ENCODE measurements at places on chromosomes 4 and X.

DNA sequence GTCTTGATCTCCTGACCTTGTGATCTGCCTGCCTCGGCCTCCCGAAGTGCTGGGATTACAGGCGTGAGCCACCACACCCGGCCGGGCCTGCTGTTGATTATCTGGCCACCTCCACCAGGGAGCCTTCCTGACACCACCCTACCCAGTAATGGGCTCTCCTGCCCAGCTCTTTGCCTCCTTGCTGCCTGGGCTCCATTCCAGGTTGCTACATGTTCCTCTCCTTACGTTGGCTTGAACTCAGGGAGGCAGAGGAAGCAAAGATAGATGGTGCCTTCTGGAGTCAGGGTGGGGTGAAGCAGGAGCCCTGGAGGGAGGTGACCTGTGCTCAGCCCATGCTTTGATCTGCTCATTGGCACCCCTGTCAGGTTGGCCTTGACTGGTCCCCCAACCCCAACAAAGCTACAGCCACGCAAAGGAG is 26.3 kb downstream of the FLNA start:
- peak; percentile 27 for DNase-seq

GRCh38 chr4:2009651-2010233 is 968 bp upstream of the NELFA start:
- peak; percentile 75 for DNase-seq

DNA sequence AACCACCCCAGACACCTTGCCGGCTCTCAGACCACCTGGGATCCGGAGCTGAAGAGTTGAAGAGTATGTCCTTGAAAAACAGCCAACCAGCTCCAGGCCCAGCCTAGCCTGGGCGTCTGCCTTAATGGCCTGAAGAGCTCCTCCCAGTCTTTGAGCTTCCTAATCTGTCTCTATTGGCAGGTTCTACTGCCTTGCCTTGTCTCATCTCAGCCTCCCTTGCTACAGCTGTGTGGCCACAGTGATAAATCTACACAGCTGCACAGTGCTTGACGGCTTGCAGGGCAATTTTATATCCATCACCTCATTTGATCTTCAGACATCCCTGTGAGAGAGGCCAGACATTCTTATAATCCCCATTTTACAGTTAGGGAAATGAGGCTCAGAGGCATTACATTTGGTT is 19.9 kb downstream of the AWAT2 start:
- peak; percentile 2 for DNase-seq

DNA sequence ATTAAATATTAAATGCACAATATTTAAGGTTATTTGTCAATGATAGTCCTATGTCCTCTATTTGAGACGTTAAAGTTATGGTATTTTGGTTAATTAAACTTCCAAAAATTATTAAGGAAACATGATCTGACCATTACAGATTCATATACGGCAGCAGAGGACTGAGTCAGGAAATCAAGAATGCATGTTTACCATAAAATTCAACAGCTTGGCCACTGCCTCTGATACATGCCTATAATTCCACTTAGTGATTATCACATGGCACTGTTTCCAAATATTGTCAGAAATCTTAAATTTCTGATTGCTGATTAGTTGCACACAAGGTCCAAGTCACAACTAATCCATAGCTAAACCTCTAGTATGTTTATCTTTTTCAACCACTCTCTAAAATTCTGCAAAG is 232.2 kb upstream of the UGT8 start:
- DNase-seq, result no peak

GRCh38 chrX:96386981-96387380 is 297.7 kb upstream of the DIAPH2 start:
- DNase-seq, result no peak

DNA sequence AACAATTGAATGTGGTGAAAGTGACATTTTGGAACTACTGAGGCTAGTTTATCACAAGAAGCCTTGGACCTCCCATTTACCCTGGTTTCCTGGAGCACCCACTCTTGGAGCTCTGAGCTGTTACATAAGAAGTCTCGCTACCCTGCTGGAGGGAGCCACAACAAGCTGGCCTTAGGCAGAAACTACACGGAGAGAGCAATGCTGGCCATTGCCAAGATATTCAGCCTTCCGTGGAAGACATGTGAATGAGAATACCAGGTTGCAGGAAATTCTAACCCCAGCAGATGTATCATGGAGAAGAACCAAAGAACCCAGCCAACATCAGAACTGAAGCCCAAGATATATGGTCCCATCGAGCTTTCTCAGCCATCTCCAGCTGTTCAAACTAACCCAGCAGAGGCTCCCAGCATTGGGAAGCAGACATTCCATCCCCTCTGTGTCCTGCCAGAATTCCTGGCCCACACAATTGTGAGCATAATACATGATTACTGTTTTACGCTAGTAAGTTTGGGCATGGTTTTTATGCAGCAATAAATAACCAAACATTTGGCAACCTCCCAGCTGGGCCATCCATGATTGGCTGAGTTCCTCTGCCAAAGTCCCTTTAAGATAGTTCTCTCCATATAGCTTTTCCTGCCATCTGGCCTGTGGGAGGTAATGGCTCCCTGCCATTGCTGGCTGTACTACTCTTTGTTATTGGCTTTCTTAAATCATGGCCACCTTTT is 17.9 kb upstream of the PDE5A start:
- no peak for DNase-seq

DNA sequence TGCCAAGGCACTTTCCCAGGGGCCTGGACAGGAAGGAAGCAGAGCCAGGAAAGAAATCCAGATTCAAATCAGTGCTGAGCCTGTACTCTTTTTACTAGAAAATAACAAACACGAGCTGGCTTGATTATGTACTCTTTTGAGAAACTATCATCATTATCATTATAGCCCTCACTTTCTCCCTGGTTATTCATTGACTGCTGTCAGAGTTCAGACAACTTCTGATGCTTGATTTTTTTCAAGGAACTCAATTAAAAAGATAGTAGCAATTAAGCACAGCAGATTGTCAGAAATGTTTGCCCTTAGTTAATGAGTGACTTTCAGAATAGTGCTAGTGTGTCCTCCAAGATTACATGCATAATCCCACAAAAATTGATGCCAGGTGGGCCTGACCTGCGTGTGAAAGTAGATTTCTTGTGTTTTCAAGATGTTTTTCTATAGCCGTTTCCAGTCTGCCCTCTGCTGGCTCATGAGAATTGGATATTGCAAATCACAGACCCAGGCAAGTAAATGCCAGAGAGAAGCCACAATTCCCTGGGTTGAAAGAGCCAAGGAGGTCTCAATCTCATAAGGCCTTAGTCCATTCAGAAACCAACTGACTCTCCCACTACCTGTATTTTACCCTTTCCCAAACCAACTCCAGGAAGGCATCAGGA is 14.3 kb upstream of the PNPLA4 start:
- DNase-seq, result peak; percentile 4

- no peak for DNase-seq
Observed at GRCh38 chr4:118845552-118846050, 9.7 kb upstream of the SEC24D start.

DNA sequence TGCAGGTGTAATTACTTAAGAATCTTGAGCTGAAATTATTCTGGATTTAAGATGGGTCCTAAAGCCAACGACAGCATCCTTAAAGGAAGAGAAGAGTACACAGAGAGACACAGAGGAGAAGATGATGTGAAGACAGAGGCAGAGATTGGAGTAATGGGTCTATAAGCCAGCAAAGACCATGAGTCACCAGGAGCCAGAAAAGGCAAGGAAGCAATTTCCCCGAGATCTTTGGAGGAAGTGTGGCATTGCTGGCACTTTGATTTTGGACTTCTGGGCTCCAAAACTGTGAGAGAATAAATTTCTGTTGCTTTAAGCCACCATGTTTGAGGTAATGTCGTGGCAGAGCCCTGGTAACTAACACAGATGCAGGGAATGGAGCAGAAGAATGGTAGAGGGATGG is 32.4 kb upstream of the LGI2 start:
- no peak for DNase-seq

DNA sequence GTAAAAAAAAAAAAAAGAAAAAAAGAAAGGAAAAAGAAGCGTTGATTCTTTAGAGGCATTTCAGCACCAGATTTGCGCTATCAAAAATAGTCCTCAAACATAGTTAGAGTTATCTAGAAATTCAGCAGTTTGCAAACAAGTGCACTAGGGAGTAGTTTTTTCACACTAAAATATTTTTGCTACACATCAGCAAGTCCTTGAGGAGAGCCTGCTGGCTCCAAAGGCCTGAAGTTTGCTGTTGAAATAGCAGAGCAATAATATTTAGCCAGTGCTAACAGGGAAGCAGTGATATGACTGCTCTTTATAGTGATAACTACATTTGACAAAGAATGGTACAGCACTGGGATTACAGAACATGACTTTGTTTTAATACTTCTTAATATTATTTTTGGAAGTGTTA is 472.2 kb downstream of the PCDH7 start:
- DNase-seq, result no peak

- DNase-seq, result no peak
Observed at GRCh38 chr4:16884673-16885460, 13.6 kb downstream of the LDB2 start.

GRCh38 chr4:158443731-158444130 is 78.0 kb upstream of the RXFP1 start:
- no peak for DNase-seq

DNA sequence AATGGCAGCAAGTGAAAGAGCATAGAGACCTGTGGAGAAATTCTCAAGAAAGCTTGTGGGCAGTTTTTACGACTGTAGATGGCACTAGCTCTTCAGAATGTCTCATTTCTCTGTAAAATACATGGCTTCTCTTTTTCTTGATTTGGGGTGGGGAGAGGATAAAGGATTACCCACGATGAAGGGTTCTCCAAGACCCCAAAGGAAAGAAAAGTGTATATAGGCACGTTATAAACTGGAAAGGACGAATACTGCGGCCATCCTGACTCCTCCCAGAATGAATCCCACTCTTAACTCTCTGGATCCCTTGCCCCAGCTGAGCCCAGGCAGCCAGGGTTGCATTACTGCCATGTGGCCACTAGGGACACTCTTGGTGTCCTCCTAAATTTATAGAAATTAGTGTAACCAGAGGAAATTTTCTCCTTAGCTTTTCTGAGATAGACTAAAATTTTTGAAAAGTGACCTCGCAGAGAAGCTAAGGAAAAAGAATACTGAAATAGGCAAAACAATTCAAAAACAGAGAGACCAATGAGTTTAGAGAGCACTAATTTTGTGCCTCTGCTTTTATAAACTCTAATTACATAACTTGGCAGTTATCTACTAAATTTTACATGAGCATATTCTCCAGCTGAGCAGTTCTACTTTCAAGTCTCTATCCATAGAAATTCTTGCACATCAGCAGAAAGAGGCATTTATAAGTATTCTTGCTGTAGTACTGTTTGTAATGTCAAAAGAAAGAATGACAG is 37.8 kb upstream of the PCDH19 start:
- peak; percentile 17 for DNase-seq

DNA sequence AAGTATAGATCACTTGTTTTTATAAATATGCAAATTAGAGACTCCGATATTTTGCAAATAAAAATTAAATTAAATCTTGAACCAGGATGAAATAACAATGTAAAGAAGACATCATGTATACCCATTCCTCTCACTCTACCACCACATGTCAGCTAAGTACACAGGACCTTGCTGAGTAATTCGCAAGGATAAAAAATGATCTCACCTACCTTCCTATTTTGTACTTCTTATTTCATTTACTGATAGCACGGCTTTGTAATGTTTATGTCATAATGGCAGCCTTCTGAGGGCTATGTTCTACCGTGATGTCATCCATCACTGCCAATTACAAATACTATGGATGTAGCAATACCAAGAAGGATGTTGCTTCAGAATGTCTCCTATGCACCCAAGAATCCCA is 10.9 kb upstream of the SMR3B start:
- no peak for DNase-seq

GRCh38 chr4:170413951-170414350 is 324.2 kb upstream of the AADAT start:
- no peak for DNase-seq

- DNase-seq, result no peak
Observed at GRCh38 chr4:11397146-11397545, 31.5 kb downstream of the HS3ST1 start.

DNA sequence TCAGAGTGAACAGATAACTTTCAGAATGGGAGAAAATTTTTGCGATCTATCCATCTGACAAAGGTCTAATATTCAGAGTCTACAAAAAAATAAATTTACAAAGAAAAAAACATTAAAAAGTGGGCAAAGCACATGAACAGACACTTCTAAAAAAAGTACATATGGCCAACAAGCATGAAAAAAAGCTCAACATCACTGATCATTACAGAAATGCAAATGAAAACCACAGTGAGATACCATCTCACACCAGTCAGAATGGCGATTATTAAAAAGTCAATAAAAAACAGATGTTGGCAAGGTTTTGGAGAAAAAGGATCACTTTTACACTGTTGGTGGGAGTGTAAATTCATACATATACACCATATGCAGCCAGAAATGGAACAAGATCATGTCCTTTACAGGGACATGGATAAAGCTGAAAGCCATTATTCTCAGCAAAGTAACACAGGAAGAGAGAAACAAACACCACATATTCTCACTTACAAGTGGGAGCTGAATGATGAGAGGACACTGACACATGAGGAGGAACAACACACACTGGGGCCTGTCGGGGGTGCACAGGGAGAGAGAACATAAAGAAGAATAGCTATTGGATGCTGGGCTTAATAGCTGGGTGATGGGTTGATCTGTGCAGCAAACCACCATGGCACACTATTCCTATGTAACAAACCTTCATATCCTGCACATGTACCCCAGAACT is 41.6 kb upstream of the ITM2A start:
- DNase-seq, result no peak

- DNase-seq, result no peak
Observed at GRCh38 chr4:111883557-111883999, 261.7 kb upstream of the FAM241A start.

Data from hematopoietic multipotent progenitor cell treated with erythropoietin and hydrocortisone succinate and interleukin-3 and kit ligand, for 6 days (in vitro differentiated cells).